ENCODE measurements at places on chromosomes 4 and X. TPM values are rescaled to one million over a fixed set of nuclear protein-coding genes. Genes with fewer than 3 reads are reported as not detected.
A peak's percentile ranks its signal among the peaks of the same experiment; 100 is the strongest.

Gene MEPE
- total RNA-seq = not detected

Gene CT47B1
- total RNA-seq = not detected

Gene PRKG2
- 0.49 TPM for total RNA-seq

Gene GLRA2
- not detected for total RNA-seq

DNA sequence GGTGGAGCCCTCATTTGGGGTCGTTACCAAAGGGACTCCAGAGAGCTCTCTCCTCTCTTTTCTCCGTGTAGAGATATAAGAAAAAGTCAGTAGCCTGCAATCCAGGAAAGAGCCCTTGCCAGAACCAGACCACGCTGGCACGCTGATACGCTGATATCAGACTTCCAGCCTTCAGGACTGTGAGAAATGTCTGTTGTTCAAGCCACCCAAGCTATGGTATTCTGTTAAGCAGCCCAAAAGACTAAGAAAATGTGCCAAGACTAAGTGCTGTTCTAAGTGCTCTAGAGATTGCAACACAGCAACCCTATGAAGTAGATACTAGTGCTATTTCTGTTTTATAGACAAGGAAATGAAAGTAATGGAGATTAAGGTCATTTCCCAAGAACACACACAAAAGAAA is 205.7 kb downstream of the CAMK2D start:
- no peaks in the 10 kb centered on the region for H3K27me3 ChIP-seq
- H3K4me1 ChIP-seq = peaks cover 18% of the 10 kb centered on the region
- H3K27ac ChIP-seq = peak overlapping the region; percentile 60
- peak overlapping the region; percentile 1 for H3K4me3 ChIP-seq

DNA sequence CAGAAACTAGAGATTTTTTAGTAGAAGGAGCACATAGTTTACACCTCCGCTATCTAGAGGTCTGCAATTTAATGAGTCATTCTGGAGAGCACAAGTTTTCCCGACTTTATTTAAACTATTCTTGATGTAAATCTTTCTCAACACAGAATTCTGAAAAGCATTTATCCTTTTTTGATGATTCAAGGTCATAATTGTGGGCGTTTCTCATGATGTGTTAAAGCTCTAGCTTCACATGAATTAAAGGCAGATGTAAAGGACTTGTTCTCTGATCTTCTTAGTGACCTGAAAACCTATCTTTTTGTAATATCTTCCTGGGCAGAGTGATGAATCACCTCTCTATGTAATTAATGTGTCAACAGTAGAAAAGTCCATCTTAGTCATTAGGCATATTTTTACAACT is 128.8 kb downstream of the COMMD8 start:
- H3K36me3 ChIP-seq = no peaks in the 10 kb centered on the region
- H3K4me3 ChIP-seq = no peak overlapping the region
- no peaks in the 10 kb centered on the region for H3K27me3 ChIP-seq
- H3K27ac ChIP-seq = no peak overlapping the region
- no peaks in the 10 kb centered on the region for H3K4me1 ChIP-seq

DNA sequence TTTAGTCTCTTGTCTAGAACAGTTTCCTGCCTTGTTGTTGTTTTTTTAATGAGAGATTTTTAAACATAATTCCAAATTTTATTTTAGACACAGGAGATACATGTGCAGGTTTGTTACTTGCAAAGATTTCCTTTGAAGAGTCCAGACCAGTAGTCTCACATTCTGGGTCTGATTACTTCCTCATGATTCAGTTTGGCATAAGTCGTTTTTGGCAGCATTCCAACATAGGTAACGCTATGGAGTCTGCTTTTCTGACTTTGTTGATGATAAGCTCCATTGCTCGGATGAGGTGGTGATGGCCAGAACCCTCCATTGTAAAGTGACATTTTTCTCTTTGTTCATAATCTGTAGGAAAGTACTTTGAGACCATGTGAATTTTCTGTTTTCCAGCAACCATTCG is 74.7 kb downstream of the CLCN4 start:
- no peak overlapping the region for H3K27ac ChIP-seq
- H3K4me3 ChIP-seq = no peak overlapping the region
- H3K27me3 ChIP-seq = no peaks in the 10 kb centered on the region
- H3K4me1 ChIP-seq = no peaks in the 10 kb centered on the region
- no peak for DNase-seq
- H3K36me3 ChIP-seq = no peaks in the 10 kb centered on the region

DNA sequence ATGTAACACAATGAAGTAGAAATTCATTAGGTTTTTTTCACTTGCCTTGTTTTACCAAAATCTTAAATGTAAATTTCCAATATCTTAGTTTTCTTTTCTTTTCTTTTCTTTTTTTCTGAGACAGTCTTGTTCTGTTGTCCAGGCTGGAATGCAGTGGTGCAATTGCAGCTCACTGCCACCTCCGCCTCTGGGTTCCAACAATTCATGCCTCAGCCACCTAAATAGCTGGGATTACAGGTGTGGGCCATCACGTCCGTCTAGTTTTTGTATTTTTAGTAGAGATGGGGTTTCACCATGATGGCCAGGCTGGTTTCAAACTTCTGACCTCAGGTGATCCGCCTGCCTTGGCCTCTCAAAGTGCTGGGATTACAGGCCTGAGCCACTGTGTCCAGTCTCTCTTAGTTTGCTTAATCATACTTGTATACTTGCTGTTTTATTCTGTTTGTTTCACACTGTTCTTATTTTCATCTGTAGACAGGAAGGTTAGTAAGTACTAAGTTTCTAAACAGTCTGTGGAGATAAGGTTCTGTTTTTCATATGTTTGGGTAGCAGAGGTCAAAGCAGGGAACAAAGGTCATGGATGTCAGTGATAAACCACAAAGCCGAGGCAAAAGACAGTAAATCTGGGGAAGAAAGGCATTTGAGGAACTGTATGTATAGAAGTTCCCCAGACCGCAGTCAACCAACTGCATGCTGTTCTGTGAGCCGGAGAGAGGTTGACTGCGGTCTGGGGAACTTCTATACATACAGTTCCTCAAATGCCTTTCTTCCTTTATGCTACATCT is 129.1 kb downstream of the CBR4 start:
- DNase-seq = no peak
- H3K4me3 ChIP-seq = no peak overlapping the region
- H3K36me3 ChIP-seq = peaks cover 19% of the 10 kb centered on the region
- peaks cover 65% of the 10 kb centered on the region for H3K4me1 ChIP-seq

- no peaks in the 10 kb centered on the region for H3K27me3 ChIP-seq
- no peak for DNase-seq
- H3K36me3 ChIP-seq = no peaks in the 10 kb centered on the region
- no peak overlapping the region for H3K27ac ChIP-seq
- H3K4me1 ChIP-seq = no peaks in the 10 kb centered on the region
Observed at GRCh38 chr4:28481565-28481964, 1620.9 kb downstream of the STIM2 start.

DNA sequence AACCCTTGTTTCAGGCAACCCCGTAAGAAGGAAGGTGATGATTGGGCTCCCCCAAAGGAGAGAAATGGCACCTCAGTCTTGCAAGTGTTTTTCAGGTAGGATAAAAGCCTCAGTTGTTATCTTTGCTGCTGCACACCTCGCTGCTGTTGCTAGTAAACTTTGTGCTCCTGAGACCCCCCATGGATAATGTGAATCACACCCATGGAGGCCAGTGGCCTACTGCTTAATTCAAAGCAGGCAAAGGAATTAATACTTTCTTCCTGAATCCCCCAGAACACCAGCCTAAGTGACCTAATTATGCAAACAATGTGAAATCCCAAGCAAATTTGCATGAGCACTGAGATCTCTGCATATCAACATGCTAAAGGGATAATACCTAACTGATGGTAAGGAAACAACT is 337.5 kb downstream of the GRIA2 start:
- no peak overlapping the region for H3K4me3 ChIP-seq
- no peak for DNase-seq
- H3K36me3 ChIP-seq = no peaks in the 10 kb centered on the region
- no peak overlapping the region for H3K27ac ChIP-seq

DNA sequence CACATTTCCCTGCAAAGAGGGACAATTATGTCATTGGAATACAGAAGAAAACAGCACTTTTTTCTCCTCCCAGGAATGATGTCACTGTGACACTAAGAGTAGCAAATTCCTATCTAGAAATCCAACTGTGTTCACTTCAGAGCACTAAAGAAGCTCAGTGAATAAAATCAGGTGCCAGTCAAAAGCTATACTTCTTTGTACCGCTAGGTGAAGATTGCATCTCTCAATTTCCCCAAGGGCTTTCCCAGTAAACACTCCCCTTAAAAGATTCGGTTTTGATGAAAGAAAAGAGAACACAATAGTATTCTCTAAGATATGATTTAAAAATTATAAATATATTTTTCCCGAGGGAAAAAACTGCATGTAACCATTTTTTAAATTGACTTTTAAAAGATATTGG is 104.7 kb upstream of the MID1 start:
- H3K4me3 ChIP-seq = no peak overlapping the region
- no peak for DNase-seq

DNA sequence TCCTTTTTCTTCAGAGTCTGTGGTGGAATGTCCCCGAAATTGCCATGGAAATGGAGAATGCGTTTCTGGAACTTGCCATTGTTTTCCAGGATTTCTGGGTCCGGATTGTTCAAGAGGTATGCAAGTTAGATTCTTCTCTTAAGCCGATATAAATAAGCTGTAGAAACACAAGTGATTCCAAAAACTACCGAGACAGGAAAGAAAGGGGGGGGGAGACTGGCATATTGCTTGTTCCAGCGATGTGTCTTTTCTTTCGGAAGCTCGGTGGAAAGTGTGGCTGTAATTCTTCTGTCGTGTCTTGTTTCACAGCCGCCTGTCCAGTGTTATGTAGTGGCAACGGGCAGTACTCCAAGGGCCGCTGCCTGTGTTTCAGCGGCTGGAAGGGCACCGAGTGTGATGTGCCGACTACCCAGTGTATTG is 236.9 kb downstream of the DCTD start:
- no peak overlapping the region for H3K27ac ChIP-seq
- DNase-seq = no peak
- H3K4me1 ChIP-seq = no peaks in the 10 kb centered on the region
- no peak overlapping the region for H3K4me3 ChIP-seq

DNA sequence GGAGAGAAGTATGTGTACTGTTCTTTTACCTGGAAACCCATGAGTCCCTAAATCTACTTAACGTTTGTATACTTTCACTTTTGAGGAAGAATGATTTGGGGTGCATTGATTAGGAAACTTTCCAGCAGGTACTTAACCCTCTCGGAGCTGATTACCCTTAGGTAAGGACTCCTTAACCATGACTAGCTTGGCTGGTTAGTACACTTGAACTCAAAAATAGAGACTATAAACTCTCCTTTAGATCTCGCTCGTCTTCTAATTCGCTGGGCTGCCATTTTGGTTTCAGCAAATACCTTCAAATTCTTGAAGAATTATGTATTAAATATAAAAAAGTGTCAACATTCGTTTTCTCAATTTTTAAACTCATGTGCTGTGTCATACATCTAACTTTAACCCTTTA is 2.0 kb downstream of the USP9X start:
- DNase-seq = no peak
- peaks cover 48% of the 10 kb centered on the region for H3K4me1 ChIP-seq
- H3K27me3 ChIP-seq = no peaks in the 10 kb centered on the region

- H3K4me1 ChIP-seq = no peaks in the 10 kb centered on the region
- no peak for DNase-seq
- H3K27ac ChIP-seq = no peak overlapping the region
- no peaks in the 10 kb centered on the region for H3K36me3 ChIP-seq
- H3K4me3 ChIP-seq = no peak overlapping the region
- H3K27me3 ChIP-seq = no peaks in the 10 kb centered on the region
Observed at GRCh38 chr4:16023776-16024408, 59.9 kb downstream of the PROM1 start.

GRCh38 chr4:140865253-140866217 is 109.3 kb upstream of the TBC1D9 start:
- no peaks in the 10 kb centered on the region for H3K36me3 ChIP-seq
- H3K27me3 ChIP-seq = no peaks in the 10 kb centered on the region
- no peaks in the 10 kb centered on the region for H3K4me1 ChIP-seq
- no peak overlapping the region for H3K4me3 ChIP-seq
- H3K27ac ChIP-seq = no peak overlapping the region
